Naive B cell (primary cell): ENCODE measurements at places on chromosomes 16 and 17.
A peak's percentile ranks its signal among the peaks of the same experiment; 100 is the strongest.

DNA sequence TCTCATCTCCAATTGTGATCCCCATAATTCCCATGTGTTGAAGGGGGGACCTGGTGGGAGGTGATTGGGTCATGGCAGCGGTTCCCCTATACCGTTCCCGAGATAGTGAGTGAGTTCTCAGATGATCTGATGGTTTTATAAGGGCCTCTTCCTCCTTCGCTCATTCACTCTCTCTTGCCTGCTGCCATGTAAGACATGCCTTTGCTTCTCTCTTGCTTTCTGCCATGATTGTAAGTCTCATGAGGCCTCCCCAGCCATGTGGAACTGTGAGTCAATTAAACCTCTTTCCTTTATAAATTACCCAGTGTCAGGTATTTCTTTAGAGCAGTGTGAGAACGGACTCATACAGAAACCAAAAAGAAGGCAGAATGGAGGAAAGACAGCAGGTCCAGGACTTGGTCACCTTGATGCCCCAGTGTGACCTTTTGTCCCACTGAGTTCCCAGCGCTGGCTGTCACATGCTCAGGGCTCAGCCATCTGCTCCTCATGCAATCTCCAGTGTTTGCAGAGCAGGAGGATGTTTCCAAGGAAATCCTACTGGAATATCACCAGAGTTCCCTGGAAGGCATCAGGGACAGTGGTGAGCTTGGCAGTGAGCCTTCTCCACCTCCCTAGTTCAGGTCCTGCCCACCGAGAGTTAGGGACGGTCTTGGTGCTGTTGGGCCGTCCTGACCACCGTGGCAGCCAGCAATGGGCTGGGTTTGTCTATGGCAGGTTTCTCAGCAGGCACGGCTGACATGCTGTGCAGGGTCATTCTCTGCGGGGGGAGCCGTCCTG lies 96.7 kb downstream of the SEC14L1 start:
- no peak for DNase-seq

- DNase-seq, result no peak
Observed at GRCh38 chr16:5036228-5037156, 2.8 kb upstream of the NAGPA start.

GRCh38 chr17:73770849-73771229 lies 126.6 kb upstream of the SDK2 start:
- DNase-seq, result no peak

GRCh38 chr16:10752843-10753523 lies 9.3 kb downstream of the NUBP1 start:
- DNase-seq, result peak; percentile 77

GRCh38 chr16:75108792-75109731 lies 7.5 kb downstream of the LDHD start:
- DNase-seq, result peak; percentile 17

DNA sequence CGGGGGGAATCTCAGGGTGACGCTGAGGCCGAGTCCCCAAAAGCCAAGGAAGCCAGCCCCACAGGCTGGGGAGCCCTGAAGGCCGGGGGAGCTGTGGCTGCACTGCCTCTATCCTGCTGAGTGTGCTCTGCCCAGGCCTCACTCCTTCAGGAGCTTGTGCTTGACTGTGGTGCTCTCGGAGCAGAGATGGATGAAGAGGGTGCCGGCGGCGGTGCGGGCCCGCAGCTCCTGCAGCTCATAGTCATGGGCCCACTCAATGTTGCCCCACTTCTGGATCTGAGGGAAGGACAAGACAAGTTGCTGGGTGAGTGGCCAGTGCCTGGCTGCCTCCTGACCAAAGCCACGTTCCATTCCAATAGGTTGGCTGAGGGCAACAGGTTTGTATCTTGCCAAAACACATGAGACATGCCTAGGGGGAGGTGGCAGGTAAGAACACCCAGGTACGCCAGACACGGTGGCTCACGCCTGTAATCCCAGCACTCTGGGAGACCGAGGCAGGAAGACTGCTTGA lies 20.5 kb downstream of the ATPAF2 start:
- DNase-seq, result no peak

DNA sequence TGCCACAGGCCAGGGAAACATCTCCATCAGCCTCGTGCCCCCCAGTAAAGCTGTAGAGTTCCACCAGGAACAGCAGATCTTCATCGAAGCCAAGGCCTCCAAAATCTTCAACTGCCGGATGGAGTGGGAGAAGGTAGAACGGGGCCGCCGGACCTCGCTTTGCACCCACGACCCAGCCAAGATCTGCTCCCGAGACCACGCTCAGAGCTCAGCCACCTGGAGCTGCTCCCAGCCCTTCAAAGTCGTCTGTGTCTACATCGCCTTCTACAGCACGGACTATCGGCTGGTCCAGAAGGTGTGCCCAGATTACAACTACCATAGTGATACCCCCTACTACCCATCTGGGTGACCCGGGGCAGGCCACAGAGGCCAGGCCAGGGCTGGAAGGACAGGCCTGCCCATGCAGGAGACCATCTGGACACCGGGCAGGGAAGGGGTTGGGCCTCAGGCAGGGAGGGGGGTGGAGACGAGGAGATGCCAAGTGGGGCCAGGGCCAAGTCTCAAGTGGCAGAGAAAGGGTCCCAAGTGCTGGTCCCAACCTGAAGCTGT lies 3.4 kb downstream of the NXPH3 start:
- DNase-seq, result no peak

DNA sequence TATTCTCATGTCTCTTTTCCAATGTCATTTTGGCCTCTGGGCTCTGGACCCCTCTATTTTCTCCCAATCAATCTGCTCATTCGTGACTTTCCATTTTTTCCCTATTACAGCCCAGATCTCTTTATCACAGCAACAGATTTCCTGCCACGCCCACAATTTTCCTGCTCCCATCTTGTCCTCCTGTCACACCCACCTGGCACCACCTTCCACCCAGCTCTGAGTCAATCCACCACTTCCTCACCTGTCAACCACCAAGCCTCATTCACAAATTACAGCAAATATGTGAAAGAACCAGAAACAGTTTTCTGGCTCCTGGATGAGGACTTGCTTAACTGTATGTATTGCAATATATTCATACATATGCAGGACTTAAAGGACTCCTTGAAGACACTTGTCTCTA lies 311.3 kb downstream of the GRIN2A start:
- no peak for DNase-seq

- no peak for DNase-seq
Observed at GRCh38 chr16:54540525-54541180, 254.1 kb upstream of the IRX3 start.

DNA sequence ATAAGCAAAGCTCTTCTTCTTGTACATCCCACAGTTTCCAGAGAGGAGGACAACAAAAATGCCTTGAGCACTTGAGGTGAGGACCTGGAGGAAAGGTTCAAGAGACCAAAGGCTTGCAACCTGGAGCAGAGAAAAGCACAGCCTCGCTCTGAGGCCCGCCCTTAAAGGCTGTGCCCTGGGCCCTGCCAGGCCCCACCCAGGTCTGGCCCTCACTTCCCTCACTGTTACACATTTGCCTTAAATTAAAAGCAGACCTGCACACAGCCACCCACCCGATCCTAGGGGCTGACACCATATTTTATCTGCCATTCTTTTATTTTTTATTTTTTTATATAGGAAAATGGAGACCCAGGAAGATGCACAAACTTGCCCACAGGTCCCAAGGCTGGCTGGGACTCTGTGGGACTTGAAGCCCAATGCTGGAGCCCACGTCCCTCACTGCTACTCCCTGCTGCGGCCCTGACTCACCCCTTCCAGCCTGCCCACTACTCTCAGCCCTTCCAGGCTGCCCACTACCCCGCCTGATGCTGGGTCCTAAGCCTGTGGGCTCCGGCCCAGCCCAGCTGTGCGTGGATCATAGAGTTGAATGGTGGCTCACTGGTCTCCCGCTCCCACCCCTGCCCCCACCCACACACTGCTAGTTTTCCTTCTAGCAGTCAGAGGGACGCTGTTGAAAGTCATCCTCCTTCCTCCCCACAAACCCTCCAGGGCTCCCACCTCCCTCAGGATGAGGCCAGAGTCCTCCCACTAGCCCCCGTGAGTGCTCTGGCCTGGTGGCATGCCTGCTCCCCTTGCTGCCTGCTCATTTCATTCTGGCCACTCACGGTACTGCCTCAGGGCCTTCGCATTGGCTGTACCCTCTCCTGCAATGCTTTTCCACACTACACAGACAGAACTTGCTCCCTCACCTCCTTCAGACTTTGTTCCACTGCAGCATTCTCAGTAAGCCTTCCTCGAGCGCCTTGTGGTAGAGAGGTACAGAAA lies 77.6 kb upstream of the MED9 start:
- DNase-seq, result no peak

GRCh38 chr17:42833767-42834422 lies 698 bp downstream of the PSME3 start:
- no peak for DNase-seq
